GOT3 (cell line): ENCODE measurements at places on chromosomes 4 and X.

GRCh38 chrX:139881572-139881971 lies 51.3 kb downstream of the ATP11C start:
- no peak for DNase-seq

DNA sequence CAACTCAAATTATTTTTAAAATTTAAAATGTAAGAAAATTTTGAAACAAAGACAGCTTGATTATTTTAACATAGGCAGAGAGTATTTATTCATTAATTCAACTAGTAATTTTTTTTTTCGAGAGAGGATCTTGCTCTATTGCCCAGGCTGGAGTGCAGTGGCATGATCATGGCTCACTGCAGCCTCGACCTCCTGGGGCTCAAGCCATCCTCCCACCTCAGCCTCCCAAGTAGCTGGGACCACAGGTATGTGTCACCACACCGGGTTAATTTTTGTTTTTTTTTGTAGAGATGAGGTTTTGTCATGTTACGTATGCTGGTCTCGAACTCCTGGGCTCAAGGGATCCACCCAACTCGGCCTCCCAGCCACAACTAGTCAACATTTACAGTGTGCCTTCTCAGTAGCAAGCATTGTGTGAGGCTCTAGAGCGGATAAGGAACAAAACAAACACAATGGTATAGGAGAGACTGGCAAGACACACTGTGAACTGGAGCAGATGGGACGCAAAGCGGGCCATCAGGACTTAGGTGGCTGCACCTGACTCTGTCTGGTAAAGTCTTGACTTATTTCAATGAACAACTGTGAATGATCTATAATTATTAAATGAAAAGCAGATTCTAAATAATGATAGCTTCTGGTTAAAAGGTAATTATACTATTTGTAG lies 21.6 kb downstream of the SETD7 start:
- DNase-seq, result no peak

DNA sequence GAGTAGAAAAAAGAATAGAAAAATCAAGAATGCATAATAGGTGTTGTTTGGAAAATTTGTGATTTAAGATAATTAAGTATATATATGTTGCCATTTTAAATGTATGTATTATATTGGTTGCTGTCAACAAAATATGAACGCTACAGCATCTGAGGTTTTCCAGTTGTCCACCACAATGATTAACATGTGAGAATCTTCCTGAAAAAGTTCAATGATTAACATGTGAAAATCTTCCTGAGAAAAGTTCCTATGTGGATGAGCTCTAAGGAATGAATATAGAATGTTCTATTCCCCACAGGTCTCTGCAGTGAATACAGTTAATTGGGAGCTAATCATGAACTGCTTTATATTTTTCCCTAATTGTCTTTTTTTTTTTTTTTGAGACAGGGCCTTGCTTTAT lies 214.7 kb downstream of the CBR4 start:
- DNase-seq, result no peak

GRCh38 chr4:165806613-165807012 lies 66.4 kb upstream of the TLL1 start:
- DNase-seq, result no peak

- DNase-seq, result no peak
These were observed 19.1 kb upstream of the TEX13B start for GRCh38 chrX:108001218-108001814.

- DNase-seq, result no peak
These were observed 111.9 kb downstream of the GLRA3 start for GRCh38 chr4:174716986-174717770.

DNA sequence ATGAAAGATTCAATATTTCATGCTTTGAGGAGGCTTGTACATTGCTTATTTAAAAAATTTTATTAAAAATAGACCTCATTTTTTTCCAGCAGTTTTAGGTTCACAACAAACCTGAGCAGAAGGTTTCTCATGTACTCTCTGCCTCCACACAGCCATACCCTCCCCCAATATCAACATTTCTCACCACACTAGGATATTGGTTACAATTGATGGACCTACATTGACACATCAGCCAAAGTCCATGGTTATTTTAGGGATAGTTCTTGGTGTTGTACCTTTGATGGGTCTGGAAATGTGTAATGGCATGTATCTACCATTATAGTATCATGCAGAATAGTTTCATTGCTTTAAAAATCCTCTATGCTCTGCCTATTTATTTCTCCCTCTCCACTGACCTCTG lies 611.0 kb downstream of the KCTD8 start:
- no peak for DNase-seq

- DNase-seq, result no peak
These were observed 1602.4 kb downstream of the STIM2 start for GRCh38 chr4:28462766-28463700.

DNA sequence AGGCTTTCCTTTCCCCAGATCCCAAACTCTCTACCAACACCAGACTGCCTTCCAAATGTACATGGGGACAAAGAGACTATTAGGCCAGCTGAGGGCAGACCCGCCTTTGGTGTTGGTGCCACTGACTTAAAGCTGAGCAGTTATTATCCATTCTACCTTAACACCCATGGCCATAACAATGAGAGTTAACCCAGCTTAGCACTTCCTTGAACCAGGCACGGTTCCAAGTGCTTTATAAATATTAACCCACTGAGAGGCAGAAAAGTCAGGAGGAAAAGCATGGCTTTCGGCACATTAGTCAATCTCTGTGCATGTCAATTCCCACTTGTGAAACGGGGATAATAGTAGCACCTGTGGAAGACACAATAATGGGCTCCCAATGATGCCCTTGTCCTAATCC lies 243.1 kb upstream of the ANXA3 start:
- no peak for DNase-seq

DNA sequence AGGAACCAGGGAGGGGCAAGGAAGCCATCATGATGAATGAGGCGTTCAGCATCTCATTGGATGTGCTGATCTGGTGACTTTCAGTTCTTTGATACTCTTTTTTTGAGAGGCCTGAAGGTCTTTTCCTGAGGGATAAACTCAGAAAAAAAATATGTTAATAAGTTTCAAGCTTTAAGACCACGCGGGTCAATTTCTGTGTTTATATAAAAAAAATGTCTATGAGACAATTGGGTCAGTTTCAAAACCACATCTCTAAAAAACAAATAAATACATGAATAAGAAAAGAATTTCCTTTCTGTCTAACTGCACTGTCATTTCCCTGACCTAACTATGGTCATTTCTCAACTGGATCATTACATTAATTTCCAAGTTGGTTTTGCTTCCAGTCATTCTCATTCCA lies 62.6 kb downstream of the TRIML1 start:
- no peak for DNase-seq

GRCh38 chrX:1481636-1482529 lies 29.2 kb upstream of the ASMTL start:
- DNase-seq, result no peak

DNA sequence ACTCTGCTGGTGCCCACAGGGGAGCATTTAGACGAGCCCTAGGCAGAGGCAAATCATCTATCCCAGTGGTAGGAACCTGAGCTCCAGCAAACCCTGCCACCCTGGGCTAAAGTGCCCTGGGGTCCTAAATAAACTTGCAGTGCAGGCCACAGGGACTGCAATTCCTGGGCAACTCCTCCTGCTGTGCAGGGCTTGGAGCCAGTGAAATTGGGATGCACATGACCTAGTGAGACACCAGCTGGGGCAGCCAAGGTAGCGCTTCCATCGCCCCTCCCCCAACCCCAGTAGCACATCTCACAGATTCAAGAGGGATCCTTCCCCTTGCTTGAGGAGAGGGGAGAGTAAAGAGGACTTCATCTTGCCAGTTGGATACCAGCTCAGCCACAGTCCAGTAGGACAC lies 44.1 kb downstream of the CHRNA9 start:
- no peak for DNase-seq

DNA sequence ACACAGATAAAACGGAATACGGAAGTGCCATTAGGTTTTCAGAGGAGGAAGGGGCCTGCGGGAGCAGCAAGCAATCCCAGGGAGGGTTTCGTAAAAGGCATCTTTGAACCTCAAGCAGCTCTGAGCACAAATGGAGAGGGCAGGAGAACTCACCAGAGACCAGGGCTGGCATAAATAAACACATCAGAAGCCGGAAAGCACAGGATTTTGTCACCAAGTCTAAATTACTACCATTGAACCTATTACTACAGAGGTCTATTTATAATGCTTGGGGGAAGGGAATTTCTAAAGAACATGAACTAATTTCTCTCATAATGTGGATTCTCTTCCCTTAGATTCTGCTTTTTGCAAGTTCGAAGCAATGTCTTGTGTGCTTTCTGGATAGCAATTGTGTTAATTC lies 39.6 kb upstream of the MBTPS2 start:
- DNase-seq, result no peak

DNA sequence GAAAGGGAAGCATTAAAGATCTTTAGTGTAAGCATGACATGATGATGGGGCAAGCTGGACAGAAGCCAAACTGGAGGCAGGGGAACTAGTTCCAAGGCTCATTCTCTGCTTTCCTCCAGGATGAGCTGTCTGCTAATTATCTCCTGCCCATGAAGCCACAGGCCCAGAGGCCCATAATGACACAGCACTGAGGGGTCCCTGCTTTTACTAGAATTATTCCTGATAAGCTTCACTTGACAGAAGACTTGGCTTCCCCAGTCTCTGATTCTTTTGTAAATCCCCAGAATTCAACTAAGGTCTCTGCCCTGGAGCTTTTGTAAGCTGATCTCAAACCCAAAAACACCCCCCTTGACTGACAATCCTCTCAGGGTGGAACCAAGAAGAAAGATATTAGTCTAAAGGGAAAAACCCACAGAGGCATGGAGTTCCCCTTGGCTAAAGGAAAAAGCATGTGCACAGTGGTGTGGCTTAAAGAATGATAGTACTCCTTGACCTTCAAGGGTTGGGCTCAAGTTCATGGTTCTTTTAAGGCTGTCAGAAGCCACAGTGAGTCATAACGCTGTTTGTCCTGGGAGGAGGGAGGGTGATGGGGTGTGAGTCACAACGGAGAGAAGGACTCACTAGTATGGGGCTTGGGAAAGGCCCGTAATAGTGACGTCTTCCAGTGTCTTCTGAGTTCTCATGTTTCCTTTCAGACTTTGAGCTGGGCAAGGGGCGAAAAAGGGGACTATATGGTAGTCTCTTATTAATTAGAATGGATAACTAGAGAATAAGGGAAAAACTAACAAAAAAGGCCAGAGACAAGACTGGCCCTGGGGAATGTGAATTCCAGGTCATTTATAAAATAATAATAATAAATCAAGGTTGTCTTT lies 146.0 kb upstream of the CPEB2 start:
- peak; percentile 76 for DNase-seq

GRCh38 chrX:129996120-129996519 lies 13.7 kb downstream of the BCORL1 start:
- DNase-seq, result no peak

DNA sequence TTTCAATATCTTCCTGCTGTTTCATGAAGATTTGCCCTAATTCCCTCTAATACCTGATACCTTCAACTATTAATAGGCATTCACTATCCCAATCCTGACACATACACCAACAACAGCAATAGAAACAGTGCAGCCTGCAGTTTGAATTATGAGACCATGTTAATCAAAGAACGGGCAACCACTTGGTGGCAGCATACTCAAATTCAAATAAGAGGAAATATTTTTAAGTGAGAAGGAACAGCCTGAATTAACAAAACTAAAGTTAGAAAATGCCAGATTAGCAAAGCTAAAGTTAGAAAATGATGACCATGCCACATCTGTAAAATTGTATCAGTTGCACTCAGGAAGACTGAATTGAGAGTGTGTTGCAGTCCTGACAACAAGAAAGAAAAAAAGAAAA lies 204.9 kb downstream of the SMARCA1 start:
- DNase-seq, result no peak

- no peak for DNase-seq
These were observed 12.9 kb downstream of the LETM1 start for GRCh38 chr4:1842993-1843448.

GRCh38 chrX:10022580-10023245 lies 55.6 kb downstream of the CLDN34 start:
- DNase-seq, result no peak

- no peak for DNase-seq
These were observed 139.3 kb downstream of the GASK1B start for GRCh38 chr4:158033416-158034120.

- no peak for DNase-seq
These were observed 176.2 kb upstream of the RBPJ start for GRCh38 chr4:26144526-26145155.

DNA sequence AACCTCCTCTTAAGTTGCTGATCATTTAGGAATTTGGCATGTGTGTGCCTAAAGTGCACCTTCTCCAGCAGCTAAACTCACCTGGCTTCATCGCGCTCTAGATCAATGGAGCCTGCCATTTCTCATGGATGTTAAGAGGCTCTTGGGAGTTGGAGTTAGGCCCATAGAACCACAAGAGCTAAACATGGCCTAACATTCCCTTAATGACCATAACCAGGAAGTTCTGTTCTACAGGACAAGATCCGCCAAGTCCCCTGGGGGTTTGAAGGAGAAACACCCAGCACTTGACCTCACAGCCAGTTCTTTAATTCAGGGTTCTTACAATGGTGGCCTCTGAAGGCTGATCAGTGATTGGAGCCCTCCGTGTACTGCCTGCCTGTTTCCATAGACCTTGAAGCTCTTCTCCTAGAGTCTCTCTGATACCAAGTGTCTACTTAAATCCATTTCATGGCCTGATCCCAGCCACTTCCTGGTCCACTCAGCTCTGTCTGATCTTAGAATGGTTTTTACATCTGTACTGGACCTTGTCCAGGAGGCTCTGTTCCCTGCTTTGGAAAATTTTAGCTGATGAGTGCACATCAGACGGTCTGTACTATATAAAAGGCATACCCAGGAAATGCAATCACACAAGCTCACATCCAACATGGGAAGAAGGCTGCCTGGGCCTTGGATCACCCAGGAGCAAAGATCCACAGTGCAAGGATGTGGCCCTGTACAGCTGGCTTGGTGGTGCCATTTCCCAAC lies 45.1 kb downstream of the RPS3A start:
- DNase-seq, result no peak

- DNase-seq, result no peak
These were observed 722 bp upstream of the EFHC2 start for GRCh38 chrX:44344194-44344593.

DNA sequence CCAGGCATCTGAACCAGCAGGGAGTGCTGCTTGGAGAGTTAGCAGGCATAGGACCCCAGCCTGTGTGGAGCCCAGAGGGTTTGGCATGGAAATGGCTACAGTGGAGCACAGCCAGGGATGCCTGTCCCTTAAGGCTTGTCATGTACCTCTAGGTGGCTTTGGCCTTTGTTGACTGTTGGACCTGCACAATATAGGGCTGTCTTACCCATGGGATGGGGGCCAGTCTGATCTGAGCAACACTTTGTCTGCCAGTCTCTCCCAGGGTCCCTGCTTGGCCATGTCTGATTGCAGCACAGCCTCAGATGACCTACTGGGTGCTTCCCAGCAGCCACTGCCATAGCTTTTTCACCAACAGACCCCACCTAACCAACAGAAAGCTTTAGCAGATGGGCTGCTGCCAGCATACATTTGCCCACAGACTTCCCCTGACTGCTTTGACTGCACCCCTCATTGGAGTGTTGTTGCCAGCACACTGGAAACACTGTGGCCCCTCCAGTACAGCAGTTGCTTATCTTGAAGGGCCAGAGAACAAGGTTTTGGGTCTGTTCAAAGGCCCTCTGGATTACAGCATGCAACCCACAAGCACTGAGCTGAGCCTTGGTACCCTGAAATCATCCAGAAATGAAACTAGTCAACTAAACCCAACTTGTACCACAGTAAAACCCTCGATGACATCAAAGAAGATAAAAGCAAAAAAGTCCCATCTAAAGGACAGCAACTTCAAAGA lies 22.1 kb downstream of the ANAPC10 start:
- DNase-seq, result no peak

GRCh38 chr4:110622841-110623717 lies at the start of gene PITX2:
TSS of gene PITX2 (minus strand) at chr4:110623077. CDS start at chr4:110622460, 617 bp downstream.
- peak; percentile 86 for DNase-seq

GRCh38 chrX:134622056-134622812 lies 36.0 kb downstream of the PLAC1 start:
- DNase-seq, result no peak

GRCh38 chrX:102650903-102651241 lies 411 bp upstream of the GPRASP1 start:
- DNase-seq, result no peak
